ENCODE measurements at places on chromosomes 1 and 21.

GRCh38 chr1:5936126-5936525 is 56.1 kb downstream of the NPHP4 start:
- DNase-seq = no peak

DNA sequence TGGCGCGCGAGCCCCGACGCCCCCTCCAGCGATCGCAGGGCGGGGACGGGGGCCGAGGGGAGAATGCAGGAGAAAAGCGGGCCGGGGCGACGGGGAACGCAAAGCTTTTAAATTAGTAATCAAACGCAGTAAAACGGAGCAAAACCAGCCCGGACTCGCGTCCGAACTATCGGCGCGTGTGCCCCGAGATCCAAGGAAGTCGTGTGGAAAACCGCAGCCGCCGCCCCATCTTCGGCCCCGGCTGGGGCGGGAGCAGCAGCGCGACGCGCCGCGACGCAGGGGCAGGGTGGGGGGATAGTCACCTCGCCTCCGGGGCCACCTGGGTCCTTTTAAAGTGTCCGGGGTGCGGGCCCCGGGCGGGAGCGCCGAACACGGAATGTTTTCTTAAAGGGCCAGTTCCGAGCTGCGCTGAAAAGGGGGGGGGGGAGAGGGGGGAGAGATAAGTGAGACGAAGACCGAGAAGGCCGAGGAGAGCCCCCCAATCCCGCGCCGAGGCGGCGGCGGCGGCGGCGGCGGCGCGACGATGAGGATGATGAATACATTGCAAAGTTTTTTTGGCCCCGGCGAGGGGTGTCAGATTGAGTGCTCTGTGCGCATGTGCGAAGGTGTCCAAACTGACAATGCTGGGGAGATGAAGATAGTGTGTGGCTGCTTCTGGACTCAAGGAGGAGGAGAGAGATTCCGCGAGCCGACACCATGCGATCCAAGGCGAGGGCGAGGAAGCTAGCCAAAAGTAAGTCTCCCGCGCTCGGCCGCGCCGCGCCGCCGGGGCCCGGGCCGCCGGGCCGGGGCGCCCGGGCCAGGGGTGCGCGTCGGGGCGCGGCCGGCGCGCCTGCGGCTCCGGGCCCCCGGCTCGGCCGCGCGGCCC is at the start of gene PRDM16:
PRDM16 (plus strand) TSS at position 640 of the 868 bp plus-strand sequence; CDS start at position 697, 57 bp downstream.
- DNase-seq = no peak

- DNase-seq = no peak
Measured at GRCh38 chr1:163974120-163974519, 584.9 kb upstream of the PBX1 start.

GRCh38 chr1:203182387-203182953 is 4.0 kb downstream of the CHI3L1 start:
- no peak for DNase-seq

GRCh38 chr1:29420202-29420601 is 183.9 kb downstream of the PTPRU start:
- DNase-seq = no peak

- DNase-seq = no peak
Measured at GRCh38 chr1:76186554-76187170, 112.1 kb downstream of the ST6GALNAC3 start.

GRCh38 chr1:17723684-17724083 is 31.4 kb upstream of the ACTL8 start:
- DNase-seq = no peak

- DNase-seq = no peak
Measured at GRCh38 chr21:33162436-33162951, 67.2 kb upstream of the IFNAR2 start.

GRCh38 chr1:93588206-93588605 is 93.4 kb downstream of the BCAR3 start:
- no peak for DNase-seq

- DNase-seq = no peak
Measured at GRCh38 chr1:61318319-61319125, 236.2 kb downstream of the NFIA start.

DNA sequence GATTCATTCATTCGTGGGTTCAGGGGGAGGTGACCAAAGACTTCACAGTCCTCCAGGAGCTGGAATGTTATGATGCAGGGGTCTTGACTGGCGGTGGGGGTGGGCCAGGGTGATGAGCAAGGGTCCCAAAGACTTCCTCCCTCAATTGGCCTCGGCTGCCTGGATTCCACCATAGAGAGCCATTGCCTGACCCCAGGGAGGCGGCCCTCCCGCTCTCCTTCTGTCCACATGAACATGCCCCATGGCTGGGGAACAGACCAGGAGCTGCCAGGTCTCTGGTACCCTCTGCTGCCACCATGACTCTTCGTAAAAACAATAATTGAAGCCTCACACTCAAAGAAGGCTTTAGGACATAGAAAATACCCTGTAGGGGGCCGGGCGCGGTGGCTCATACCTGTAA is 102.5 kb upstream of the CASZ1 start:
- no peak for DNase-seq

DNA sequence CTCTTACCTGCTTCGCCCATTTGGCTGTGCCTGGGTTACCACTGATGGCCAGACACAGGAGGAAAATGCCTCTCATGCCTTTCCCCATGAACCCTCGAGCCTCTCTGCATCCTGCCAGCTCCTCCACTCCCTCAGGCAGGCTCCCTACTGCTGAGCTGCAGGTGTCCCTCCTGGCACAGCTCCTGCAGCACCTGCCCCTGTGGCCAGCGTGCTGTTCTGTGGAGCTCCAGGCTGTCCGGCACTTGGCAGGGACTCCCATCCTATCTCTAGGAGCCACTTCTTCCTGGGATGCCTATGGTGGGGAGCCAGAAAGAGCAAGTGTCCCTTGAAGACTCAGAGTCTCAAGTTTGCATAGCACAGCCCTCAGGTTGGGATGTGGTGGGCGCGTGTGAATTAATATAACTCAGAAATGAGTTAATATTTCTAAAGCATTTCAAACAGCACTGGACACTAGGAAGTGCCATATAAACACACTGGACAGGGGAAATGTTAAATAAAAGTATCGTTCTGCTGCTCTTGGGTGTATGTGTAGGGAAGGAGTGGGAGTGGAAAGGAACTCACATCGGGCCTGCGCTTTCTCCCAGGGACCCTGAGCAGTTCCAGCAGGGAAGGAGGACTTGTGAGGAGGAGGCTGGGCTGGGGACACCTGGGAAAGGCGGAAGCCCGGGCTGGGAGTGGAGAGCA is 2.7 kb downstream of the LRRC71 start:
- no peak for DNase-seq

GRCh38 chr1:232127190-232127589 is 500.6 kb downstream of the DISC1 start:
- no peak for DNase-seq

DNA sequence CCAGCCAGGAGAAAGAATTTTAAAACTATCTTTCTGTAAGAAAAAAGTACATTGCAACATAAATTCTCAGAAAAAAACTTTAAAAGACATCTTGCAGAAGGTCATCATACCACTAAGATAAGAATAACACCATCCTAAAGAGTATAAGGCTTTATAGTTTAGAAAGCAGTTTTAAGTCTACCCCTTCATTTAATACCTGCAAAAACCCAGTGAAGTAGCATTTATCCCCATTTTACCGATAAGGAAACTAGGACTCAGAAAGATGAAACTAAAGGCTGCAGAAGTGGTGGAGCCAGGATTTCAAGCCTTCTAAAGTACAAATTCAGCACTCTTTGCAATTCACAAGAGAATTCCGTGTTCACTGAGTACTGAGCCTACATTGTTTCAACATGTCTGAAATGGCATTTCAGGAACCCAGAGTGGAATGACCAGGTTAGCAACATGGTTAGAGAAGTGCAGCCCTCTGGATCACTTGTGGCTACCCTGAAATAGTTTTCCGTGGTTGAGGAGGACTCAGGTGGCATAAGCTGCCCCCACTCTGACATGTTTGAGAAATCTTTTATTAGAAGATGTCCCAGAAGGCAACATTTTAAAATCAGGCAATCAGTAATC is 6.7 kb downstream of the MYCL start:
- no peak for DNase-seq

DNA sequence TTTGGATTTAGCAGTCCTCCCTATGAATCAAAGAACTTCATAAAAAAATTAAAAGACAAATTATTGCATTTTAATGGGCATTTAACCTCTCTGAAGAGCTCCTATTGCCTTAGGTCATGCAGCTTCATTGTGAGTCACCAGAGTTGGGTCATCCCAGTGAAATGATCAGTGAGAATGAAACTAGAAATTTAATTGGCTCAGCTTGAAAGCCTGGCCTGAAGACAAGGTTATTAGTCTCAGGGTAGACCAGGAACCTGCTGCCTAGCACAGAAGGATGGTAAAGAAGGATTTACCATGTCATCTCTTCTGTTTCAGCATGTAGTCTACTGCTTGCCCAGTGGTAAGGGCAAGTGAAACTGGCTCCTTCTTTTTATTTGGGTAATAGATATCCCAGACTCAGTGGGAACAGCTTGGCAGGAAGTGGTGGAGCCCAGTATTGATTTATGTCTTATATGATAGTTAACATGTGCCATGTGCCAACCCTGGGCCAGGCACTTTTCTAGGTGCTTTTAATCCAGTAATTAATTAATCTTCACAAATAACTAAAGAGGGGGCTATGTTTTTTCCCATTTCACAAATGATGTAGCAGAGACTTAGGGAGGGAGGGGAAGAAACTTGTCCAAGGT is 23.6 kb downstream of the LAMC2 start:
- DNase-seq = no peak

DNA sequence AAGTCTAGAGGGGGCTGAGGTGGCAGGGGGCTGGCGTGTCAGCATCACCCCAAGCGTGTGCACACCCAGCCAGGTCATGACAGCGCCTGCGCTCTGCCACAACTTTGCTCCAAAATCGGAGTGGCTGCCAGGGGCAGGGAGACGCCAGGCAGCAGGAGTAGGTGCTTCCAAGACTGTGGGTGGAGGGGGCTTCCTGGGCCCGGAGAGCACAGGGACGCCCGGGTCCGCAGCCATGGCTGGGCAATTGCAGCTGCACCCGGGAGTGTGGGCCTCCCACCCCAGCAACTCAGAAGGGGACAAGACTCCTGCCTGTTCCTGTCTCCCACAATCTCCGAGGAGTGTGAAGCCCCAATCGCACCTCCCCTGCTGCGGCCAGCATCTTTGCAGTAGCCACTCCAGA is 53.1 kb upstream of the CYYR1 start:
- no peak for DNase-seq

DNA sequence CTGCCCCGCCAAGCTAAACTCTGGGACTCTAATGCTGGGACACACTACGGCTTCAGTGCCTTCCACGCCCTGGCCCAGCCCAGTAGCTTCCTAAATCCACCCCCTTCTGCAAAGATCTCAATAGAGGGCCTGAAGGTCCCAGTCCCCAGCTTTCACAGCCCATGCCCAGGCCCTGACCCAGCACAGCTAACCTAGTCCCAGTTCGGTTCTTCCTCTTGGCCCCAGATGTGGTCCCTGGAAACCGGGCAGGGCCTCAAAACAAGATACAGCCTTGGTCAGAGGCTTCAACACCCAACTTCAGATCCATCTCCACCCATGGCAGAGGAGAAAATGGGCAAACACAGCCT is 646 bp upstream of the PDZK1IP1 start:
- DNase-seq = no peak

DNA sequence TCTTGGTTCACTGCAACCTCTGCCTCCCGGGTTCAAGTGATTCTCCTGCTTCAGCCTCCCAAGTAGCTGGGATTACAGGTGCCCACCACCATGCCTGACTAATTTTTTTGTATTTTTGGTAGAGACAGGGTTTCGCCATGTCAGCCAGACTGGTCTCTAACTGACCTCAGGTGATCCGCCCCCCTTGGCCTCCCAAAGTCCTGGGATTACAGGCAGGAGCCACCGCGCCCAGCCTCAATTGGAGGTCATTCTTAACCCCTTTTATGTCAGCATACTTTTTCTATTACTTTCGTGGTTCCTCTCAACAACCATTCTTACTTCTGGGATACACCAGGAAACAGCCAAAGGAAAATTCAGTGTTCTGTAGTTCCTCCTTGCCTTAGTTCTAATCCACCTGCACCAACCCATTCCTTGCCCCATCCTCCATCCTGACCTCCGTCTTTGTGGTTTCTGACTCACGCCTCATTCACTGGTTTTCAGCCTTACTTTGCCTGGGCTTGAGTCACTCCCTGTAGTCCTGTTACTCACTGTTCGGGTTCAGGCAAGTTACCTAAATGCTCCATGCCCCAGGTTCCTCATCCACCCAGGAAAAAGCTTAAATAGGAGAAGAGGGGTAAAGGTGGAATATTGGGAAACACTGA is 12.9 kb upstream of the BCL10 start:
- no peak for DNase-seq

GRCh38 chr1:170095976-170096748 is 21.7 kb upstream of the KIFAP3 start:
- no peak for DNase-seq

DNA sequence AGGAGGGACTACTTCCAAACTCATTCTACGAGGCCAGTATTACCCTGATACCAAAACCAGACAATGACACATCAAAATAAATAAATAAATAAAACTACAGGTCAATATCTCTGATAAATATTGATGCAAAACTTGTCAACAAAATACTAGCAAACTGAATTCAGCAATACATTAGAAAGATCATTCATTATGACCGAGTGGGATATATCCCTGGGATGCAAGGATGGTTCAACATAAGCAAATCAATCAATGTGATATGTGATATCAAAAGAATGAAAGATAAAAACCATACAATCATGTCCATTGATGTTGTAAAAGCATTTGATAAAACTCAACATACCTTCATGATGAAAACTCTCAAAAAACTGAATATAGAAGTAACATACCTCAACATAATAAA is 36.7 kb downstream of the NME7 start:
- no peak for DNase-seq

- no peak for DNase-seq
Measured at GRCh38 chr21:39077876-39078275, 105.4 kb downstream of the PSMG1 start.

DNA sequence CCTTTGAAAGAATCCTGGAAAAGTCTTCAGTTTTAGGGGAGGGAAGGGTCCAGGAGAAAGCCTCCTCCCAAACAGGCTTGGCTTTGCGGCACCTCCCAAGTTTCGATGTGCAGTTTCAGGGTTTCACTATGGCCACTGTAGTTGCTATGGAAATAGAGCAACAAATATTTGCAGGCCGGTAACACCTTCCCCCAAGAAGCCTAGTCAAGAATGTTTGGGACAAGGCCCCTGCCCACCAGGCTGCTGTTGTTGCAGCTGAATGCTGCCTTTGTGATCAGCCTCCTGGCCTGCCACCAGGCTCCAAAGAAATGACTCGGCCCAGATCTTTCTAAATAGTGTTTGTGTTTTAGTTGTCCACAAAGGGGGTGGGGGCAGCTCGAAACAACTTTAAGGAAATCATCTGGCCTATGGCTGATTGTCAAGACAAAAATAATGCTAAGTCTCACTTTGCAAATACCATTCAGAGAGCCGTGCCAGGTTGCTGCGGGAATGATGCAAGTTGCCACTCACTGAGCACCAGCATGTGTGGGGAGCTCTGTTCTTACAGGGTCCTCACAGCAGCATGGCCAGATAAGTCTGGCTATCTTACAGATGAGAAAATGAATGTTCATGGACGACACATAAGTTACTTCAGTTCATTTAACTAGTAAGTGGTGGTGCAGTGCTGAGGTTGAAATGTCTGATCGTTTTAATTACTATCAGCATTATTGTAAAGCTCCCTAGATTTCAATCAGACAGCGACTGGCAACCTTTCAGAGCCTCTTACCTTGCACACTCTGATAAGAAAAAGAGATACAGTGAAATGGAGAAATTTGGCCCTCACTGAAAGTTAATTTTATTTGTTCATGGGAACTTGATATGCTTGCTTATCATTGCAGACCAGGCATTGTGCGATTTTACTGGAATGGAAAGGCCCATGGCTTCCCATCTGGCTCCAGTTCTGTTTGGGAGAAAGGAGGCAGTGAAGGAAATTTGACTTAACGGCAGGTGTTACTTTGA is 91.2 kb upstream of the JUN start:
- no peak for DNase-seq

Measured in stimulated activated CD4-positive, alpha-beta T cell treated with anti-CD3 and anti-CD28 coated beads, Interleukin-1b, Interleukin-23, amount 100 ng/mL, for 24 hours (primary cell).